Kidney tubule cell (primary cell): ENCODE measurements at places on chromosomes 3 and 15.

GRCh38 chr3:4979428-4980228, at the start of gene BHLHE40:
Gene BHLHE40 (plus strand): TSS chr3:4979437. CDS start chr3:4979719, 282 bp downstream.
- no peak for DNase-seq

GRCh38 chr3:135860761-135861160, 104.8 kb upstream of the PPP2R3A start:
- DNase-seq, result no peak

- no peak for DNase-seq
Measured at GRCh38 chr15:22954326-22954725, 25.8 kb downstream of the CYFIP1 start.

- DNase-seq, result no peak
Measured at GRCh38 chr3:148202386-148202785, 495.3 kb upstream of the AGTR1 start.

DNA sequence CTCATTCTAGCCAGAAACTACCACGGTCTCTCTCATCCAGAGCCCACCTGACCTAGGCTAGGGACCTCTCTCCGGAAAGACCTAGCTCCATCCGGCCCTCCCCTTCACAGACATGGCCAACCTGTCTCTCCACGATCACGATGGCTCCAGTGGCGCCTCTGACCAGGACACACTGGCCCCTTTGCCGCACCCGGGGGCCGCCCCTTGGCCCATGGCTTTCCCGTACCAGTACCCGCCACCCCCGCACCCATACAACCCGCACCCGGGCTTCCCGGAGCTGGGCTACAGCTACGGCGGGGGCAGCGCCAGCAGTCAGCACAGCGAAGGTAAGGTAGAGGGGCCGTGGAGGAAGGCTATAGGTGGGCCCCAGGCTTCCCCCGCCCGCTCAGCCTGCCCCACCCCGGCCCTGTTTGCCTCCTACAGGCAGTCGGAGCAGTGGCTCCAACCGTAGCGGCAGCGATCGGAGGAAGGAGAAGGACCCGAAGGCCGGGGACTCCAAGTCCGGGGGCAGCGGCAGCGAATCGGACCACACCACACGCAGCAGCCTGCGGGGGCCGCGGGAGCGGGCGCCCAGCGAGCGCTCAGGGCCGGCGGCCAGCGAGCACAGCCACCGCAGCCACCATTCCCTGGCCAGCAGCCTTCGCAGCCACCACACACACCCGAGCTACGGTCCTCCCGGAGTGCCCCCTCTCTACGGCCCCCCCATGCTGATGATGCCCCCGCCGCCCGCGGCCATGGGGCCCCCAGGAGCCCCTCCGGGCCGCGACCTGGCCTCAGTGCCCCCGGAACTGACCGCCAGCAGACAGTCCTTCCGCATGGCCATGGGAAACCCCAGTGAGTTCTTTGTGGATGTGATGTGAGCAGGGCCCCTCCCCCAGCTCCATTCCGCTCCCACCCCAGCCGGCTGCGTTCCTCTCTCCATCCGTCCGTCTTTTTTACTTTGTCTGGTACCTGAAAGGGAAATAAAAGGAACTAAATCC, 4.5 kb upstream of the AP2M1 start:
- no peak for DNase-seq

GRCh38 chr3:39170461-39170860, 17.1 kb upstream of the CSRNP1 start:
- no peak for DNase-seq

DNA sequence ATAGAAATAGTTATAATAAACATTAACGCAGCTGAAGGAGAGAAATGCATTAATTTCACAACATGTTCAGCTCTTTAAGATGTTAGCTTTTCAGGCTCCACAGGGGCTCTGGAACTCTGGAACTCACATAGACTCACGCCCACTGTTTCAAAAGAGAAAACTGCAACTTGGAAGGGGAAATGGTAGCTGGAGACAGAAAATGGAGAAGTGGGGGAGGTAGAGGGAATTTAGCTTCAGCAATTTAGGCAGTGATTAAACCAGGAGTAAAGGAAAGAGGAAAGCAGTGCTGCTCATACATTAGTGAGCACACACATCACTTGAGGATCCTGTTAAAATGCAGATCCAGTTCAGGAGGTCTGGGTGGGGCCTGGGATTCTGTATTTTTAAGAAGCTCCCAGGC, 274.8 kb upstream of the TRIM42 start:
- no peak for DNase-seq

- peak; percentile 20 for DNase-seq
Measured at GRCh38 chr15:51782357-51782896, 31.0 kb downstream of the TMOD2 start.

DNA sequence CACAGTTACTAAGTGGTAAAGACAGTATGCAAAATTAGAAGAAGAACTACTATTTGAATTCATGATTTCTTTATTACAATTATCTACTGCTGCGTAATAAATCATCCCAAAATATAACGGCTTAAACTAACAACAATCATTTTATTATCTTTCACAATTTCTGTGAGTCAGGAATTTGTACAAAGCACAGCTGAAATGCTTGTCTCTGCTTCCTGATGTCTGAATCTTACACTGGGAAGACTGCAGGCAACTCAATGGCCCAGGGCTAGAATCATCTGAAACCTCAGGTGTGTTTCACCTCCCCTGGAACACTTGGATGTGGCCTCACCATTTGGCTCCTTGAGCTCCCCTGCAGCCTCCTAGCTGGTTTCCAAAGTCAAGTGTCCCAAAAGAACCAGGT, 145.1 kb downstream of the MAGI1 start:
- DNase-seq, result no peak

GRCh38 chr3:75110741-75111140, 496.3 kb upstream of the CNTN3 start:
- no peak for DNase-seq

DNA sequence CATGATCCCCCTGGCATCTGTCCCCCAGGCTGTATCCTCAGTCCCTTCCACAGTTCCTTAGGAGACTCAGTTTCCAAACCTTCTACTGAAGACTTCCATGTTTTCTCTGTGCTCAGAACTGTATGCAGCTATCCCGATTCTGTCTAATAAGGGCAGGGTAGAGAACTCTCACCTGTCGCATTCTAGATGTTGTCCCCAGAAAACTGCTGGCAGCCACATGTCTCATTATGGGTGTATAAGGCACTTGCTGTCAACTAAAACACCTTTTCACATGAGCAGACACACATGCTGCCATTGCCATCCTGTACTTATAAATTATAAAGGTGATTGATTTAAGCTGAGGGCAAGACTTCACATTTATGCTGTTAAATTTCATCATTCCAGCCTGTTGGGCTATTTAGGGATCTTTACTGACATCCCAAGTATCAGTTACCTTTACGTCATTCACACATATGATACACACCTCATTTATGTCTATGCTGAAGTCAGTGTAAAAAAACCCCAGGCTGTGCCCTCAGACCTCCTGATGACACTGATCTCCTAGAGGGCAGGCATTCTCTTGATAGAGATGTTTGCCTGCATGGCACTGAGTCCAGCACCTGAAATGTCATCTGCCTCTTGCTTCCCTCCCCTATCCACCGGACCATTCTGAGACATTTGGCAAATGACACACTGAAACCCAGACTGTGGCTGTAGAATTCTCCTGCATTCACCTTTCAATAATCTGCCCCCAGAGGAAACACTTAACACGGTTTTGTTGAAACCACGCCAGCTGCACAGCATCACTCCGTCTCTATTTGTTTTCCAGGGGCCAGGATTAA, 35.8 kb downstream of the BTD start:
- no peak for DNase-seq

DNA sequence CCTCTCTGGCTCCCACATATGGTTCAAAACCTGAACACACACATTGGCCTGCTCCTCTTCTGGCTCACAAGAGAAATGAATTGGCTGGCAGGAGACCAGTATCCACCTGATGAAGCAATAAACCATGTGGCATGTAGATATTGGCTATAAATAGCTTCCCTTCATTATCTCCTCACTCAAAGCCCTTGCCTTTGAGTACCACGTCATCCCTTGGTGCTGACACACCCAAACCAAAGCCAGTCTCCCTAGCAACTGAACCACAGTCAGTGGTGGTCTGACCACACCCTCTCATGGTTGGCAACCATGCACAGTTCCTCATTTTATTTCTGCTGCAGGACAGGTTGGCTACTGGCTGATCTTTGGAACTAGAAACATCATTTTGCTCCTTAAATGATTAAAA, 98.8 kb downstream of the ZNF621 start:
- DNase-seq, result peak; percentile 85

DNA sequence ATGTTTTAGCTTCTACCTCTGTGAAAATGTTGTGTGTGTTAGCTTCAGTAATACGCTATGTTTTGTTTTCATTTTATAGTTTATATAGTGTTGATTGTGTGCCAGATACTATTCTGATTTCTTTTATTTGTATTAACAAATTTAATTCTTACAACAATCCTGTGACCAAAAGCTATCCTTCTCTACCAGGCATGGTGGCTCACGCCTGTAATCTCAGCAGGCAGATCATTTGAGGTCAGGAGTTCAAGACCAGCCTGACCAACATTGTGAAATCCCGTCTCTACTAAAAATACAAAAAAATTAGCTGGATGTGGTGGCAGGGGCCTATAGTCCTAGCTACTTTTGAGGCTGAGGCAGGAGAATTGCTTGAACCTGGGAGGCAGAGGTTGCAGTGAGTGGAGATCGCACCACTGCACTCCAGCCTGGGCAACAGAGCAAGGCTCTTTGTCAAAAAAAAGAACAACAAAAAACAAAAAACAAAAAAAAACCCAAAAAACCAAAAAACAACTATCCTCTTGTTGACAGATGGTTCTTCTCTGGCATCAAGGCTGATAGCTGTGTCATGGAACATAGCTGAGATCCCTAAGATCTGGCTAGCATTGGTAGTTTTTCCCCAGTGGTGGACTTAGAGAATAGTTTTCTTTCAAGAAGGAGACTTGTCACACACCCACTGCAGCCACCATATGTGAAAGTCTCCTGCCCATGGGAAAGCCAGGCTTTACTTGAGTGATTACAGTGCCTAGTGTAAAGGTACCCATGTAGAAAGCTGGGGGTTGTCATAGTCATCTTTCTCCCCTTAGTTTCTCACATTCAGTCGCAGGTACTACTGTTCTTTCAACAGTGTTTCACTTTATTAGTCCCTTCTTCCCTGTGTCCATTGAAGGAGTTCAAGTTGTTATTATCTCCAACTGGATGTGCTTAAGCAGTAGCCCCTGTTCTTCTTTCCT, 116.5 kb downstream of the UBE2E2 start:
- DNase-seq, result no peak

GRCh38 chr15:89429986-89430385, 66.4 kb downstream of the RHCG start:
- no peak for DNase-seq

DNA sequence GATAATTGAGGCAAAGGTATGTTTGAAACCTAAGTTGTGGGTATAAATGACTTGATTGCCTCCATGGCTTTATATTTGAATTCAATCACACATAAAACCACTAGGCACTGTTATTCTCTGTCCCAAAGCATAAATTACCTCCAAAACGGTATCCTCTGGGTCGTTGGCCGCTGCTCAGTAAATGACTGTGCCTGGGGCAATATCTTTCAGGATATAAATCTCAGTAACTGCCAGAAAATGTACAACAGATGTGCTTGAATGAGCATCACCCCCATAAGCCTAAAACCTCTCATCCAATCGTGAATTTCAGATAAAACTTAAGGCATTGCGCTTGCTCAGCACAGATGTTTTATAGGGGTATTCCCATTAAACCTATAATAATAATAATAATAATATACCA, 19.0 kb upstream of the C3orf49 start:
- DNase-seq, result no peak

DNA sequence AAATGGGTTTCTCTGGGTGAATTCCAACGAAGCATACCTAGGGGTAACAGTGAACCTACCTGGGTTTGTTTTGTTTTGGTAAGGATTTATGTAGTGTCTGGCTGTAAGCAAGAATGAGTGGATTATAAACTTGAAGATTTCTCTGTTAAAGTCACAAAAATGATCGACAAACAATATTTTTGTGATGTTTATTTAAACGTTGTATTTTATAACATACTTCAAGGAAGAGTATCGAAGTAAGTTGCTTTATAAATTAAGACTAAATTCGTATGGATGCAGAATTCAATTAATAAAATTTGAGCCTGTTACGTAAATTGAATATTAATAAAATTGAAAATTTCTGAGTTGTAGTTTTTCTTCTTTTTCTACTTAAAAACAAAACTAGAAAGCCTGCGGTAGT, 982 bp upstream of the ZDHHC23 start:
- DNase-seq, result no peak

DNA sequence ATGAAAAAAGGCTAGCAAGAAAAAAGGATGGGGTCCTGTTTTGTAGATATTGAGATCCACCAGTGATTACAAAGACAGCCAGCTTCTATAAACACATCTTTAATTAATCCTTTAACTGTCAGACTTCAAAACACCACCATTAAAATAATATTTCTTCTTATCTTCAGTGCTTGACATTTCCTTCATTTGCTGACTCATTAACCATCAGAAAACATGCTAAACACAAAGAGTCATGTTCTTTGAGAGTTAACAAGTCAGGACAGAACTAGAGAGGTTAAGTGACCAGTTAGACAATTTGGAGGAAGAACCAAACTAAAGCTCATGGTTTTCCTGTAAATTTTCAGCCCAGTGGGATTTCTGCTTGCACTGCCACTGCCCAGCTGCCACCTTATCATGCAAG, 111.4 kb downstream of the MEIS2 start:
- DNase-seq, result no peak

- no peak for DNase-seq
Measured at GRCh38 chr3:50147016-50147415, 8.1 kb upstream of the SEMA3F start.

DNA sequence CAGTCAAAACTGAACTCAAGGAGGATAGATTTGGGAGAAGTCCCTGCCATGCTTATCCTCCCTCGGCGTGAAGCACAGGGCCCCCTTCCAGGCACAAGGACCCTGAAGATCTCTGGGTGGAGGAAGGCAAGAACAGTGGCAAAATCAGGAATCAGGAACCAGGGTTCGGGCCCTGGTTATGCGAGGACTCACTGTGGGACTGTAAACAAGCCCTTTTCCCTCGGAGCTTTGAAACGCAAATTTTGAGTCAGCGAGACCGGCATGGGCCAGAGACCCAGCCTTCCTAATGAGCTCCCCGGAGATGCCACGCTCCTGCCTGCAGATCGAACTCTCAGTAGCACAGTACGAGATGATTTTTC, 70.1 kb downstream of the SLC12A8 start:
- no peak for DNase-seq

- DNase-seq, result no peak
Measured at GRCh38 chr3:76954412-76954811, 85.5 kb upstream of the ROBO2 start.

DNA sequence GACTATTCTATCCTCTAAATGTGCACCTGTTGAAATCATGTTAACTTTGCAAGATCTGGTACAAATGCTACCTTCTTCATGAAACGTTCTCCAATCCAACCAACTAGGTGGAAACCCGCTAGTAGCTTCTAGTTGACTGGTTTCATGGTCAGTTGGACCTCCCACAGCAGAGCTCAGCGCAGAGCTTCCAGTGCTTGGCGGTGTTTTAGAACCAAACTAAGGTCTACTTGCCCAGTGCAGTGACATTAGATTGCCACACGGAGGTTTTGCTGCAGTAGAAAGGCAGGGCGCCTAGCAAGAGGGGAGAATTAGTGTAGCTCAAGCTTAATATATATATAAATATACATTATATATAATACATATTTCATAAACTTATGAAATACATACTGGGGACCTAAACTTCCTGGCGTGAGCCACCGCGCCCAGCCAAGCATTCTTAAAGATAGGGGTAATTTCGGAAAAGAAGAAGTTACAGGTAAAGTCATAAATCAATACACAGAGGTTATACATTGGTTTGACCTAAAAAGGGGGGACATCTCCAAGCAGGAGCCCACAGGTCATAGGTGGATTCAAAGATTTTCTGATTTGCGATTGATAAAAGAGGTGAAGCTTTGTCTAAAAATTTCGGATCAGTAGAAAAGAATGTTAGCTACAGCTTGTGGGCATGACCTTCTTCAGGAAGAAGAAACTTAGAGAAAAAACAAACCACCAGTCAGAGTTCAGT, 2.1 kb upstream of the OXSR1 start:
- peak; percentile 25 for DNase-seq
